ENCODE measurements at places on chromosomes 13 and 19.

- no peak for DNase-seq
Measured at GRCh38 chr13:111608556-111608955, 288.1 kb downstream of the TEX29 start.

- DNase-seq: no peak
Measured at GRCh38 chr19:55459950-55460657, 1.3 kb downstream of the ISOC2 start.

DNA sequence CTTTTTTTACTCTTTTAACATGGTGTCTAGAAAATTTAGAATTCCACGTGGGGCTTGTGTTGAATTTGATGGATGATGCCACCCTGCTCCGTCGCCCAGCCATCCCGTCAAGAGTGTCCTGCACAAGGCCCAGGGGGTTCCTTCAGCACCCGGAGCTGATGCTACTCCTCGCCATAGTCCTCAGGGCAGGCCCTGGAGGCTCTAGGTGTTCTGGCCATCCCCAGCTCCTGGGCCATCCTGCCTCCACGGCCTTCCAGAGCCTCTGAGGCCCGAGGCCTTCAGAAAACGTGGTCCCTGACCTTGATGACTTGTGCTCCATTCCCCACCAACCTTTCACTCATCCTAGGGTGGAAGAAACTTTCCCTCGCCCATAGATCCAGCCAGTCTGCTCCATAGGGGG lies 3.3 kb downstream of the AKT1S1 start:
- DNase-seq: no peak

DNA sequence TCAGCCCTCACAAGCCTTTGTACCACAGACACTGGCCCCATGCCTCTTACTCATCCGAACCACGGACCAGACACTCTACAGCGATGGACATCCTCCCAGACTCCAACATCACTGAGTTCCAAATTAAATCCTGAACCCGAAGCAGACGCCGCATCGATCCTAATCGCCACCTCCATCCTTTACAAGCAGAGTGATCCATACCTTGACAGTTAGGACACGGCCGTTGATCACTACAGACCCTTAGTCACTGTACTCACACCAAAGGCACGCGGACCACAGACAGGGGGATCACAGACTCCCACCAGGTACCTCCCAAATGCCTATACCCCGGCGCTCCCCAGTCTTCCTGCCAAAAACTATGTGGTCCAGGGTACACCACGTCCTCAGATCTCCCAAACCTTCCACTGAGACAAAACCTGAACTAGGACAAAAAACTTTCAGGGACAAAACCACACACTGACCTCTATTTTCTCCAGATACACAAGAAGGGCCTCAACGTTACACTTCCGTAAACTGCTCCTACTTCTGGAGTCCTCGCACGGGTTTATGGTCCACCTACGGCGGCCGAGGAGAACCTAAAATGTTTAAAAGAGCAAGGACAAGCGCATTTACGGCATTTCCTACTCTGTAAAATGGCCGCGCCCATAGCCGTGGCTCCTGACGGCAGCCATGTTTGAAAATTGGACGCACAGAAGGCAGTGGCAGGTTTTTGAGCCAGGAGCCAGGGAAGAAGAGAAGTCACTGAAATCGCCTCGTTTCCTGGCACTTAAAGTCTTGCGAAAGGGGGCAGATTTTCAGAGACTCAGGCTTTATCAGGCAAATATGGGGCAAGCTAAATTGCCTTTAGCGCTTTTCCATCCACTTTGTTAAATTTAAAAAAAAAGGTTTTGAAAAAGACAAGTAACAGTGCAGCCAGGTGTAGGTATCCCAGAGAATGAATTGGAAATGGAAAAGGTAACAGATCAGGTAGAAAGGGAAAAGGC lies at the start of gene ZNF350:
TSS of gene ZNF350 (minus strand) at position 532 of the 983 bp plus-strand sequence. CDS start 12,480 bp downstream, outside the sequence.
- peak; percentile 81 for DNase-seq

GRCh38 chr13:84479656-84480055 lies 597.4 kb upstream of the SLITRK1 start:
- DNase-seq: no peak

DNA sequence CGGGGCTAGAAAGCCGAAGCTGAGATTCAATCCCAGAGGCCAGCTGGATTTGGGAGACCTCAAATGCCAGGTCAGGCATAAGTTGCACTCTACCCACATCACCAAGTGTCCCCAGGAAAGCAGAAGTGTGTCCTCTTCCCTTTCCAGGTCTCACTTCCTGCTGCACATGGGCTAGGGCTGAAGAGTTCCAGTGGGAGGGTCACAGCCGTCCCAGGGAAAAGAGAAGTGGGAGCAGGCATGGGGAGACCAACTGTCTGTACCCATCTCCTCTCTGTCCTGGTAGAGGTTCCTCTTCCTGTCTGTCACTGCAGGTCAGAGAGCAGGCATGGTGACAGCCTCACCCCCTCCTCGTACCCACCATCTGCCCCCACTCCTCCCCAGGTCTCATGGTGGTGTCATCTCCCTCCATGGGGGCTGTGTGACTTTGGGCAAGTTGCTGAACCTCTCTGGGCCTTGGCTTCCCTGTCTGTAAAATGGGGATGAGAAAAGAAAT lies 14.8 kb downstream of the AXL start:
- DNase-seq: no peak

- no peak for DNase-seq
Measured at GRCh38 chr19:23991170-23991569, 76.5 kb downstream of the ZNF726 start.

Measured in activated CD4-positive, alpha-beta T cell treated with anti-CD3 and anti-CD28 coated beads for 1 hour (primary cell).